ENCODE measurements at places on chromosomes 16 and 17.

DNA sequence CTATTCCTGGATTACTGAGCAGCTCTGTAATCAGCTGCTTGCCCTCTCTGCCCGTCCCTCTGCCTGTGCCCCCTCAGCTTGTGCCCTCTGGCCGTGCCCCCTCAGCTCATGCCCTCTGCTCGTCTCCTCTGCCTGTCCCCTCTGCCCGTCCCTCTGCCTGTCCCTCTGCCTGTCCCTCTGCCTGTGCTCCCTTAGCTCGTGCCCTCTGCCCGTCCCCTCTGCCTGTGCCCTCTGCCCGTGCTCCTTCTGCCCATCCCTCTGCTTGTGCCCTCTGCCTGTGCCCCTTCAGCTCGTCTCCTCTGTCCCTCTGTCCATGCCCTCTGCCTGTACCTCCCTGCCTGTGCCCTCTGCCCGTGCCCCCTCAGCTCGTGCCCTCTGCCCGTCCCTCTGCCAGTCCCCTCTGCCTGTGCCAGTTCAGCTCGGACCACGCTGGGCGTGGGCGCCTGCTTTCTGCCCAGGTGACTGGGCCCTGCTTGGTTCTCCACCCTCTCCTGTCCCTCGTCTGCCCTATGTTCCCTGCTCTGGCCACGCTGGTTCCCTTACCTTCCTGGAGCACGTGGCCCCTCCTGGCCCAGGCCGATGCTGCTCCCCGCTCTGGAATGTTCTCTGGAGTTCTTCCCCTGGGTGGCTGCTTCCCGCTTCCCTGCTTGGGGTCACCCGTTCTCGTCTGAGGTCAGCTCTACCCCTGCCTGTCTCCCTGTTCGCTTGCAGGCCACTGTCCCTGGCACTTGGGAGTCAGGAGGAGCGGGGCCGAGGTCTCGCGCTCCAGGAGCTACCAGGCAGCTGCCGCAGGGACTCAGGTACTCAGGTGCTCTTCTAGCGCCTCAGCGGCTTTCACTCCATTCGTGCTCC, 63.9 kb downstream of the BANP start:
- DNase-seq, result no peak

DNA sequence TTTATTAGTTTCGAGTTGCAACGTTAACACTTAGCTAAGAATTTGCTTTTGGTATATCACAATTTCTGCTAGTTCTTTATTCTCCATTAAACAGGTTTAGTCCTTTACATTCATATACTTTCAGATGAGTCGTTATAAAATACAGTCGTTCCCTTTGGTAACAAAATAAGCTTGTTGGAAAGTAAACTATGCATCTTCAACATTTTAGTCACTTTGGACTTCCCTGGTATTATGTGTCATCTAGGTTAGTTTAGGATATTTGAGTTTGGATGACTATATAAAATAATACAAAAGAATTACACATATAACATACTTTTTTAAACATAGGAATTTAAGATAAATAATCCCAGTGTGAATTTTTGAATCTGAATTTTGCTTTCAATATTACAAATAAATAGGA, 351.5 kb downstream of the BCAS3 start:
- DNase-seq, result no peak

- DNase-seq, result no peak
These were observed 2.0 kb downstream of the AOC3 start for GRCh38 chr17:42853004-42853403.

- peak; percentile 25 for DNase-seq
These were observed 2.4 kb downstream of the ARHGDIA start for GRCh38 chr17:81868674-81869220.

DNA sequence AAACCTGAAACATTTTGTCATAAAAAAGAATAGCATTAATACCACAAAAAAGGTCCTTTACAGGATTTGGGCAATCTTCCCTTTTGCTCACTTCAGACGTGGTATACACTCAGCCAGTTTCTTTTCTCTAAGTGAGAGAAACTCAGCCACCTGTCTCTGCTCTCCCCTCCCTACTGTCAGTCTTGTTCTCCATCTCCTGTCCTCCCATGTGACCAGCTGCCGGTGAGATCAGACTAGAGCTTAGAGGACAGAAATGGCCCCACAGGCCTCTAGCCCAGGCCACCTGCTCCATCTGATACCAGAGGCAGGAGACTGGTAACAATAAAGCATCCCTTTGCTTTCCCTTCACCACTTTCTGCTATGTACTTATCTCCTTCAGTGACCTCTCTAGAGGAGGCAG, 34.9 kb downstream of the CMC2 start:
- no peak for DNase-seq

DNA sequence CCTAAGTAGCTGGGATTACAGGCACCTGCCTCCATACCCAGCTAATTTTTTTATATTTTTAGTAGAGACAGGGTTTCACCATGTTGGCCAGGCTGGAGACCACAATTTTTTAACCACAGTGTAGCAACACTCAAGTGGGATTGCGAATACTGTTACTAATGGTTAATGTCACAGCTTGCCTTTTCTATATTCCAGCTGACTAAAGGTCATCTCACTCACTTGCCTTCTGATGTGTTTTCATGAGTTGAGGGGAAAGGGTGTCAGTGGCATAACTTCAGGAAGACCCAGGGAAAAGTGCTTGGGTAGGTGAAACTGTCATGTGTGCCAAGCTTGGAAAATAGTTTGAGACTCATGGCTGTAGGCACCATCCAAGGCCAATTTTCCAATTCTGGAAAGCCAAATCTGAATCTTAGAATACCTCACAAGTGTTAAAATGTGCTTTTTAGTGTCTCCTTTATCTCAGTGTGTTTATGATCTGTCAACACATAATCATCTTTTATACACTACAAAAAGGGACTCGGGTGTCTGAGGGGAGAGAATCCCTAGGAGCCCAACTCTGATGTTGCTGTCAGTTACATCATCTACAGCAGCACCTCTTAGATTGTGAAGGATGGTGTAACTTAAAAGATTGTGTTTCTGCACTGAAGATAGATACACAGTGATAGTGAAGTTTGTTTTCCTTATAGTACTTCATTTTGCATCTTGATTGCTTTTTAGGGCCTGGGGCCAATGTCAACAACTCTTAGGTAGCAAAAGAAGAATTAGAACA, 27.1 kb downstream of the OGFOD1 start:
- DNase-seq, result no peak
